EH (cell line): ENCODE measurements at places on chromosomes 1 and 21.

- DNase-seq = peak; percentile 47
Measured at GRCh38 chr1:33443705-33444180, 12.8 kb upstream of the PHC2 start.

DNA sequence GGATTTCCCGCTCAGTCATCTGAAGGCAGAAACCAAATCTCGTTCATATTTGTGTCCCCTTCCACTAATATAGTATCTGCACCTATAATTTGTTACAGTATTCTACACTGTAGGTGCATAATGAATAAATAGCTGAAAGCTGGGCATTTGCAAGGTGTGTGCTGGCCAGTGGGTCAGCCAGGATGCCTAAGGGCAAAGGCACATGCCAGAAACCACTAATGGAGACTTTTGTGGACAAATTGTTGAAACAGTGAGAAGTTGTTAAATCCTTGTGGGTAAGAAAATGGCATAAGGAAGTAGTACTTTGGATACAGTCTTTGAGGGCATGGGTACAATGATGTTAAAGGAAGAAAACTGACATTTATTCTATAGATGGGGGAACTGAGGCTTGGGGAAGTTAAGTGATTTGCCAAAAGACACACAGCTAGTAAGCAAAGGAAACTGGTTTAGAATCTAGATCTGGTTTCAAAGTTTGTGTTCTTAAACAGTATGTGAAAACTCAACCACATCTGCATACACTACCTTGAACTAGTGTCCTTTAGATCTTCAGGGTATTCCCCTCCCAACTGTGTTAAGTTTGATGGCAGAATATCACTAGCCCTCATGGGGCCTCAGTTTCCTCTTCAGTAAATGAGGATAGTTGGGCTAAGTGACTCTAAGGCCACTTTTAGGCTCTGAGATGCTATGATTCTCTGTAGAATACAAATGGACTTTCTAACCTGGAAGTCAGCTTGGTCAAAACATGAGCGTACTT, 26.5 kb upstream of the LRRC8C start:
- no peak for DNase-seq

GRCh38 chr1:192108161-192108560, 50.1 kb upstream of the RGS18 start:
- no peak for DNase-seq

GRCh38 chr21:34630536-34631143, 15.7 kb upstream of the RCAN1 start:
- DNase-seq = peak; percentile 63

DNA sequence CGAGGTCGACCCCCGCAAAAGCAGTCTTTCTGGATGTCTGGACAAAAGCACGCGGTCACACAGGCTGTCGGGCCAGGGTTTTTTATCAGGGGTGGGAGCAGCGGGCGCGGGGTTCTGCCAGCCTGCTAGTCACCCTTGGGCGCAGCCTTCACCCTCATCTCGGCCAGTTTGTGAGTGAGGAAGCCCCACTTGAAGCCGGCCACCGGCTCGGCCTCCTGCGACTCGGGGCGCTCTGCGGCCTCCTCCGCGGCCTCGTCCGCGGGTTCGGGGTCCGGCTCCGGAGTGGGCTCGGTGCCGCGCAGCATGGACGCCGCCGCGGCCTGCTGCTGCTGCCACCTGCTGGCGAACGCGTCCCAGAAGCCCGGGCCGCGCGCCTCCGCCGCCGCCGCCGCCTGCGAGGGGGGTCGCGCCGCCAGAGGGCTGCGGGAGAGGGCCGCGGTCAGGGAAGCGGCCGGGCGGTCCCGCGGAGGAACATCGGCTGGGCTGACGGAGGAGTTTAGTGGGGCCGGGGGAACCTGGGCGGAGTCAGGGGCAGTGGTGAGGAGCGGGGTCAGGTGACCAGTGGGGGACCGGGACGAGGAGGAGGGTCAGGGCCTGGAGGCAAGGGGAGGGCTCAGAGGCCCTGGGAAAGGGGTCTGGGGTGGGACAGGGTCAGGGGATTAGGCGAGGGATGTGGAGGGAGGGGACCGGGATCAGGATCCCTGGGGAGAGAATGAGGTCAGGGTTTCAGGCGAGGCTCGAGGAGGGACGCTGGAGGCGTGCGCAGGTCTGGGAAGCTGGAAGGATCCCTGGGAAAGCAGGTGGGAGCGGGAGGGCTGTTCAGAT, 4.5 kb downstream of the C1orf232 start:
- DNase-seq = peak; percentile 22

DNA sequence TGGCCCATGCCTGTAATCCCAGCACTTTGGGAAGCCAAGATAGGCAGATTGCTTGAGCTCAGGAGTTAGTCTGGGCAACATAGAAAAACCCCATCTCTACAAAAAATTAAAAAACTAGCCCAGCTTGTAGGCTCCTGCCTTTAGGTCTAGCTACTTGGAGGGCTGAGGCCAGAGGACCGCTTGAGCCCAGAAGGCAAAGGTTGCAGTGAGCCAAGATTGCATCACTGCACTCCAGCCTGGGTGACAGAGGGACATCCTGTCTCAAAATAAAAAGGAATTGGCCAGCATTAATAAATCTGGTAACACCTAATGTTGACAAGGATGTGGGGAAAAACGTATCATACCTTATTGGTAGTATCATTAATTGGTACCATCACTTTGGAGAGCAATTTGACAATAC, 396.2 kb downstream of the PLPP3 start:
- DNase-seq = no peak

DNA sequence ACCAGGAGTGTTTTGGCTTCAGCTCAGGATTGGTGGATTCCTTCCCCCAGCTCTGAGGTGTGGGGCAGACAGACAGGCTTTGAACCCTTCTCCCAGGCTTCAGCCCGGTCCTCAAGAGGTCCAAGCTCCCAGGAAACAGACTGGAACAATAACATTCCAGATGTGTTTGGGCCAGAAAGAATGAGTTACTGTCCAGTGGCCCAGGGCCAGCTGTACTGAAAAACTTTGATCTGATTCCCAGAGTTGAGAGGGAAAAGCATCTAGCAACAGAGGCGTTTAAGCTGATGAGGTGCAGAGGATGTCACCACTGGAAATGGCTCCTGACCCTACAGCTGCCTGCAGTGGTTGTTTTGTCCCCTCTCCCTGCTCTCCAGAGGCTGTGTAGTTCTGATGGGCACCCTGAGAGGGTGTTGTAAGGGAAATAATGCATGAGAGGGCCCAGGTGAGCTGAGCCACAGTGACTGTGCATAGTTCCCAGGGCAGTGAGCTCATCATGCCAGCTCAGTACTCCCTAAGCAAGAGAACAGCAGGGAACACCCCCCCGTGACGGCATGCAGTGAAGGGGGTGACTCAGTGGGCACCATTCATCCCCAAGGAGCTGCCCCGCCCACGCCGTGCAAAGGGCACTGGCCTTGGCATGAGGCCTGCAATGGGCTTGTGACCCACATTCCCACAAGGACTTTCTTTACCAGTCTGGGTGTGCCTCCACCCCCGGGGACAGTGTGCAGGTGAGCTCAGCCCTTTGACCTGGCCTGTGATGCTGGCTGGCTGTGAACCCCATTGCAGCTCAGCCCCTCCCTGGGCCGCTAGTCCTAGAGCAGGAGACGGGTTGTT, 13.8 kb upstream of the SFN start:
- peak; percentile 83 for DNase-seq

DNA sequence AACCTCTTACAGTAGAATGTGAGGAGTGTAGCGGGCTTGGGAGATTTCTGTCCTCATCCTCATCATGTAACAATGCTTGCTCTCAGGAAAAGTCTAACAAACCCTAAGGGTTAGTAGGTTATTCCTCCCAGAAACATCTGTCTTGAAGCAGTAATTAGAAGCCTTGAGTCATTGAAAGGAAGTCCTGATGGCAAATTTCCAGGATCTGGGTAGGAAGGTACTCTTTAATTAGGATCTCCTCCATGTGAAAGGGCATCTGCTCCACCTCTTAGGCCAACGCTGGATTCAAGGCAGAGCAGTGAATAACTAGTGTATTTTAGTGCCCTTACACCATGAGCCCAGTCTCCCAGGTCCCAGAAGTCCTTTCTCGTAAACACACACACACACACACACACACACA, 106.6 kb upstream of the BARHL2 start:
- DNase-seq = no peak

- peak; percentile 41 for DNase-seq
Measured at GRCh38 chr1:7808253-7808844, 24.3 kb downstream of the PER3 start.

DNA sequence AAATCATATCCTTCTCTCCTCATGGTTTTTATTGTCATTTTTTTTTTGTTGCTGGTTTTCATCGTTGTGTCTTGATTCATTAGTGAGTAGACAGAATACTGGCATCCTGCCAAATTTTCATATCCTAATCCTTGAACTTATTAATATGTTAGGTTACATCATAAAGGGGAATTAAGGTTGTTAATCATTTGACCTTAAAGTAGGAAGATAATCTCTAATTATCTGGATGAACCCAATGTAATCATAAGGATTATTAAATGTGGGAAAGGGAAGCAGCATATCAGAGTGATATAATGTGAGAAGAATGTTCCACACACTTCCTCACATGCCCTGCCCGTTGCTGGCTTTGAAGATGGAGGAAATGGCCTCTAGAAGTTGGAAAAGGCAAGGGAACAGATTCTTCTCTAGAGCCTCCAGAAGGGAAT, 299.7 kb downstream of the HMCN1 start:
- peak; percentile 59 for DNase-seq

DNA sequence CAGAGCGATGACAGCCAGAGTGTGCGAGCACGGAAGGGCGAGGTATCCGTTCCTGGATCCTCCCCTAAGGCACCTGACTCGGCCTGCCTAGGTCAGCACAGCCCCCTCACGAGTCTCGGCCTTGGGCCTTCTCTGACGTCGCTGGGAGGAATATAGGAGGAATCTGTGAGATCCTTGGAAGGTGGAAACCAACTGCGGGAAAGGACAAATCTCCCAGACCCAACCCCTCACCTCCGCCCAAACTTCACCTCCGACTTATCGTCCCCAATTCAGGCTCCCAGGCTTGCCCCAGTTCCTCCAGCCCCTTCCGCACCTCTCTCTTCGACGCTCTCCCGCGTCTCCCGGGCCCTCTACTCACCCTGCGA, 494 bp downstream of the APH1A start:
- peak; percentile 34 for DNase-seq

DNA sequence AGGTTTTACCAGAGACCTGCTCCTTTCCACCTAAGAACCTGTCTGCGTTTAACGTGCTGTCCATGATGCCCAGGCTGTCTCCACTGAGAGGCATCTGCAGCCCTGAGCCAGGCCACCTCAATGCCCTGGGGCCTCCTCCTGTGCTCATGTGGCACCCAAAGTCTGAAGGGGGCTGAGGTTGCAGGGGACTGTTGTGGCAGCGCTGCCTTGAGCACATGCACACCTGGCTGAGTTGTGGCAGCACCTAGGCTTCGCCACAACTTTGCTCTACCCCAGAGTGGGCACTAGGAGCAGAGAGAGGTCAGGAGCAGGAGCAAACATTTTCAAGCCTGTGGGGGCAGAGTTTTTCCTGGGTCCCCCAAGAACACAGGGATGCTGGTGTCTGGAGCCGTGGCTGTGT, 1527.1 kb downstream of the PLA2G4A start:
- no peak for DNase-seq

DNA sequence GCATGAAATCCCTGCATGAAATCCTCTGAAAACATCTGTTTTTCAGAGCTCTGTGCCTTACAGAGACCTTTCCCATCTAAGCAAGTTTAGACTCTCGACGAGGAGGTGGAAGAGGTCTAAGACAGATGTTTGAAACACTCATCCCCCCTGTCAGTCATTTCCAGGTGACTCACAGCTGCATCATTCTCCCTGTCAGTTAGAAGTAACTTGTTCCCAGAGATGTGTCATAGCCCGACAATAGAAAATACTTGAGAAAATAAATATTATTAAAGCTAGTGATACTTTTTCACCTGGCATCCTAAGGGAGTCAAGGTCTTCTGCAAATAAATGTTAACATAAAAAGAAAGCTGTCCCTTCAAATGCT, 41.6 kb upstream of the SEC16B start:
- DNase-seq = peak; percentile 58

DNA sequence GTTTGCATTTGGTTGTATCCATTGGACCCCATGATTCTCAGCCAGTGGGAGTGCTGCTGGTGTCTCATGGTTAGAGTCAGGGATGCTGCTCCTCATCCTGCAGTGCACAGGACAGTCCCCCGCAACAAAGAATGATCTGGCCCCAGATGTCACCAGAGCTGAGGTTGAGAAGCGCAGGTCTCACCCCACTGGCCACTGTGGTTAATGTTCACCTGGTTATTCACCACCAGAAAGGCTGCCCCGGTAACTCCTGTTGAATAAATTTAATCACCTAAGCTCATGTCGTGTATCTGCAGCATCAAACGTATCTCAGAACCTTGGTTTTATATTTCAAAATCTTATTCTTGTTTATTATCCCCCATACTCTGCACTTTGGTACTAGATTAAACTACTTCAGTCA, 75.8 kb downstream of the ATP5PO start:
- no peak for DNase-seq

DNA sequence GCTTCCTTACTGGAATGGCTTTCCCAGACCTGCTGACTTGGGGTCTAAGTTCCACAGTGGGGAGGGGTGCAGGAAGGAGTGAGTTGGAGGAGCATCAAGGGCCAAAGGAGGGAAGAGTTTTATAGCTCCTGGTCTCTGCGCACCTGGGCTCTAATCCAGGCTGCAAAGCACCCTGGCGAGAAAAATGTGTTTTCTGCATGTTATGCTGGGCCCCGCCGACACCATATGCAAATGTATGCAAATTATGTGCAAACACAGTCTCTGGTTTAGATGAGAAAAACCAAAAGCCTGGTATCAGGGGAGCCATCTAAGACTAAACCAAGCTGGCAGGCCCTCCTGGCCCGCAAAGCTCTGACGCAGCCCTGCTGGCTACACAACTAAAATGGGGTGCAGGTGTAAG, 95.0 kb downstream of the VWA5B1 start:
- DNase-seq = no peak

- no peak for DNase-seq
Measured at GRCh38 chr1:109922326-109922725, 11.7 kb downstream of the CSF1 start.

- DNase-seq = no peak
Measured at GRCh38 chr1:4563586-4563985, 90.8 kb upstream of the AJAP1 start.

GRCh38 chr21:21114461-21114860, 116.3 kb downstream of the NCAM2 start:
- DNase-seq = no peak

DNA sequence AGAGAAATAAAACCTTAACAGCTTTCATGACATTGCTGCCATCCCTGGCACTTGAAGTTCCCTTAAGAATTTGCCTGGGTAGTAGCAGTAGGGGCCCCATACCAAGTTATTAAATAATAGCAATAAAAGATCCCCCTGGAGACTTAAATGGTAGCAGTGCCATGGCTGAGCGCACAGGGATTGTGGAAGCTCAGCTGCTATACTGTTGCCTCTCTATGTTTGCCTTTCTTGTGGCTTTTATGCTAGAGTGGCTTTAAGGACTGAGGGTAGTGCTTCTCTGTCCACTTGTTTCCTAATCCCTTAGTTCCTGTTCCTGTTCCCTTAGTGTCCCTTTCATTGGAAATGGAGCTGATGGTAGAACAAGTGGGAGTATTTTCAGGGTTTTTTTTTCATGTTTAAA, 42.1 kb downstream of the NCF2 start:
- DNase-seq = no peak

DNA sequence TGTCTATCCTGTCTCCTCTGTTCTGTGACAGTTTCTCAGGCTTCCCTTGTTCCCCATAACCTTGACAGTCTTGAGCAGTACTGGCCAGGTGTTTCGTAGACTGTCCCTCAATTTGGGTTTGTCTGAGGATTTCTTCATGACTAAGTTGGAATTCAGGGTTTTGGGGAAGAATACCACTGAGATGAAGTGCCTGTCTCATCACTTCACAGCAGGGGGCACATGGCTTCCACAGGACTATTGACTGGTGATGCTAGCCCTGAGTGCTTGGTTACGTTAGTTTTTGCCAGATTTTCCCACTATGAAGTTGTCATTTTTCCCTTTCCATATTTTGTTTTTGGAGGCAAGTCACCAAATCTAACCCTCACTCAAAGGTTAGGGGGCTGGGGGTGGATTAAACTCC, 45.7 kb downstream of the CDCP2 start:
- DNase-seq = peak; percentile 64
